ENCODE measurements at places on chromosomes 2 and 18.

DNA sequence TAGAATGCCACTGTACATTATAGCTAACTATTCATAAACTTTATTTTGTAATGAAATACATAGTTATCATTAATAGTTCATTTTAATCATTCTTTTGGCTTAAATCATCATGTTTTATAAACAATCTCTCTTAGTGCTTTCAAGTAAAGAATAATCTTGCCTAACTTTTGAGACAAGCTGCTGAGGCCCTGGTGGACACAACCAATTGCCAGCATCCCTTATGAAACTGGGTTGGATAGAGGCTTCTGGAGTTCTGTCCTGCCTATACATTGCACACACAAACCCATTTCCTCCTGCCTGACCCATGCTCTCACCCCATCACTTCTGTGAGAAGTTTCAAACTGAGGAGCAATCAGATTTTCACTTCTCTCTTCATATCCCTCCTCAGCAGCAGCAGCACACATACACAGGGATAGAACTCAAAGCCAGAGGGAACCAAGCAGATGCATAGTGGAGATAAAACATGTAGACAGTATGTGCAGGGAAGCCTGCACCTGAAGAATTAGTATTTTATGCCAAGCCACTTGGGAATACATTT, 450.0 kb upstream of the SLC14A2 start:
- no peak for DNase-seq

- DNase-seq, result no peak
Observed at GRCh38 chr2:1278861-1279260, 134.4 kb upstream of the TPO start.

GRCh38 chr2:2234398-2235195, 96.5 kb downstream of the MYT1L start:
- DNase-seq, result no peak

- DNase-seq, result no peak
Observed at GRCh38 chr2:172624996-172625395, 69.1 kb downstream of the PDK1 start.

GRCh38 chr18:2984091-2984490, 28.9 kb downstream of the LPIN2 start:
- DNase-seq, result no peak

DNA sequence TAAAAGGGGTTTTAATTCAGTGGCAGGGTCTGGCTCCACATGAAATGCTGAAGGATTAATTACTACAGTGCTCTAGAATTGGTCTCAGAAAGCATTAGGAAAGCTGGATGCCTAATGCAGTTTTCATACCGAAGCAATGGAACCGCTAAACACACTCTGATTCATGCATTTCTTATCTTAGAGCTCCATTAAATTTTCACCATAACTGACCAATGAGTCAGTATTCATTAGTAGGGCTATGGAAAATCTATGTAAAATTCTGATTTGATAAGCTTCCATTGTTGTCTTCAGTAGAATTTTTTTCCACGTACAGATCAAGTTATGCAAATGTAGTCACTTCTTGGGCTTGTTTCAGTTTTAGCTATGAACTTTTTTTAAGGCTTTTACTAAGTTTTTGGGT, 359.9 kb downstream of the ARHGAP15 start:
- no peak for DNase-seq

GRCh38 chr18:76579301-76579695, 84.3 kb upstream of the ZNF516 start:
- DNase-seq, result no peak

- no peak for DNase-seq
Observed at GRCh38 chr2:44731505-44731904, 210.0 kb upstream of the SIX3 start.

DNA sequence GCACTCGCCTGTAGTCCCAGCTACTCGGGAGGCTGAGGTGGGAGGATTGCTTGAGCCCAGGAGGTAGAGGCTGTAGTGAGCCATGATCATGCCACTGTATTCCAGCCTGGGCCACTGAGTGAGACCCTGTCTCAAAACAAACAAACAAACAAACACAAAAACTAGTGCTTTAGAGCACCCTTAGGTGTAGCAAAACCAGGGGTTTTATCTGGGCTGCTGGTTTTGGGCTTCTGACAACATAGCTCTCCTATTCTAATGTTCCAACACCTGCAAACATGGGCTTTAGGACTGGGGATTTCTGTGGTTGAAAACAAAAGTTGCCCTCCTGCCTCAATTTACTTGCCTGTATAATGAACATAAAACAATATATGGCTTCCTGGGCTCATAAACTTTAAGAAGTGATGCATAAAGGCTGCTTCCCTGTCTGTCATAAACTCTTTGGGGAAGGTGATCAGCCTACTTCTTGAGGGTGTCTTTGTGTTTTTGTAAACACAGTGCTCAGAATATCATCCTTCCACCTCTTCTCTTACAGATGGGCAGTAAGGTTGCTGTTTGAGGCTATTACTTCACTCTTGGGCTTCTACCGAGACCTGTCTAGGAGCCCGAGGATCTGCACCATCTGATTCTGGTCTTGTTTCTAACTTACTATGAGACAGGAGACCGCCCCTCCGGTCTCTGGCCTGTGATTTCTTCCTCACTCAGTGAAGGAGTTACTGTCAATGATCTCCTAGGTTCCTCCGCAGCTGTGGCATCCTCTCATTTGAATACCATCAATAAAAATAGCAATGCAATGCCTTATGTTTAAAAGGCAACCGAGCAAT, 246.5 kb downstream of the MYCN start:
- DNase-seq, result no peak

DNA sequence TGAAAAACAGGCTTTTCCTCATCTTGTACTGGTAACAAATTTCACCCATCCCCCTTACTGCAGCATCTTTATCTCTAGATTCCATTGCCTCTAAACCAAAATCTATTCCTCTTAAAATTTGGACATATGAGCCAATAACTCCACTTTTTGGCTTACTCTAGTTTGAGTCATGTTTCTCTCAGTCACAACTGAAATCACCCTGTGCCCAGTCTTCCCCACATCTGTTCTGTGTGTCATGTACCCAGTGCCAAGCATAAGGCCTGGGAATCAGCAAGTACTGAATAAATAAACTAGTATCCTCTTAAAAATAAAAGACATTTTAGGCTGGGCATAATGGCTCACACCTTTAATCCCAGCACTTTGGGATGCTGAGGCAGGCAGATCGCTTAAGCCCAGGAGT, 20.8 kb upstream of the CHN1 start:
- DNase-seq, result no peak

DNA sequence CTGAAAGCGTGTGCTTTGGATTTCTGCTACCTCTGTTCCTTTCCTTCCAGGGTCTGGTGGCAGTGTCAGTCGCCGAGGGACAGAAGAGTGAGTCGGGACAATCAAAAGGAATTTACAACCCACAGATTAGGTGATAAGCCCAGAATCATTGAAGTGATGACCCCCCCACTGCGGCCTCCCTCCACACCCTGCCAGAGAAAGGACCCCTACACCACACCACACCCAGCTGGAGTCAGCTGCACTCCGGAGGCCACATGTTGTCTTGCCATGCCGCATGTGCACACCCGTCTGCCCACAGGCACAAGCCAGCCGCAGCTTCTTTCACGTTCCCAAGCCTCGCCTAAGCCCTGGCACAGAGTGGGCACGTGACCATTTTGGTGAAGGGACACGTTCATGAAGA, 366.8 kb upstream of the SALL3 start:
- no peak for DNase-seq

DNA sequence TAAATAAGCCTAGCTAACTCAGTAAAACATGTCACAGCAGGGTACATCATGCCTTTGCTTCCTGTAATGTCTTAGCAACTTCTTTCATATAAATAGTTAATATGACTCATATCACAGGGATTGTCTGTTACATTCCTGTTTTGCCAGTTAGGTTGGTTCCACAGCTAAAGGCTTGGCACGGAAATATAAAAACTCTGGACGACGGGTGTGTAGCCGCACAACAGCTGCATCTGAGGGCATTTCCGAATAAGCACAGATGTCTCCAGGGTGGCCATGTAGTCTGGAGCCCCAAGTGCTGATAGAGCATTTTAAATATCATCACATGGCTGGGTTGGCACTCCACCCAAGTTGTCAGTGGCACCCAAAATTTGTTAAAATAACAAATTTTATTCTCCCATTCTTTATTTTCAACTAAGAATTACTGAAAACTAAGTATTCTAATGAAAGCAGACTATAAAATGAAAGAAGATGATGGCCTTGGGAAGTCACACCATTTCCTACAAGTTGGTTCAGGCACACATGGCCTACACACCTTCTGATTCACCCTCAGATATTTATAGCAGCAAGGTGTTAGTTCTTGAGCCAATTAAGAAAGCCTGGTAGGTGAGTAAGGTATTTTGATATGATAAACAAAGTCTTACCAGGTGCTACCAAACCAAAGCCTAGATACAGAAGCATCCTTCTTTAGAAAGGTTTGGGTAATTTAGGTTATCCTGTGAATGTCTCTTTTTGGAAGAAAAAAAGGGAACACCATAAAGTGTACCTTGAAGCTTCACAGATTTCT, 61.8 kb upstream of the STK17B start:
- DNase-seq, result no peak

- DNase-seq, result peak; percentile 42
Observed at GRCh38 chr2:10412380-10412779, 35.7 kb downstream of the ODC1 start.

GRCh38 chr18:77203071-77203470, 46.6 kb upstream of the GALR1 start:
- DNase-seq, result no peak

DNA sequence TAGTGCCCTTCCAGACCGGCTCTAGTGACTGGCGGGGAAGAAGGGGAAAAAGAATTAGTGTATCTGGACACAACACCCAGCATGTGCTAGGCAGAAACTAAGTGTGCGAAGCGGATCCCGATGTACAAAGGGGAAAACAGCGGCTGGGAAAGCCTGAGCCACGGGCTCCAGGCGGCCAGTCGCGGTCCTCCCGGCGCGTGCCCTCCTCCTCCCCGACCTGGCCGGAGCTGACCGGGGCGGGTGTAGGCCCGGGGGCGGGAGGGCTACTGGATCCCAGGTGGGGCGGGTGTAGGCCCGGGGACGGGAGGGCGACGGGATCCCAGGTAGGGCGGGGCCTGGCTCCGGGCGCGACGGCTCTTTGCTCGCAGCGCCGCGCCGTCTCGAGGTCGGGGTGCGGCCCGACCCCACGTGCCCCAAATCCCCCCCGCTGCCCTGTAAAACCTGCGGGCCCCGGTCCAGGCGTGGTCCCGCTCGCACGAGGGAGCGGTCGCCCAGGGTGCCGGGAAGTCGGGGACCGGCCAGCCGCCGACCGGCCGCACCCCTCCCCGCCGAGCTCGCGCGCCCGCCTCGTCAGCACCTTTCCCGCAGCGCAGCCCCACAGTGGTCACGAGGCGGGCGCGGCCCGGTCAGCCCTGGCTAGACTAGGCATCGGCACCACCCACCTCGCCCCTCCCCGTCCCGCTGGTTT, 48.8 kb downstream of the C2orf42 start:
- DNase-seq, result no peak

- no peak for DNase-seq
Observed at GRCh38 chr2:171584001-171584400, 61.7 kb downstream of the CYBRD1 start.

- DNase-seq, result no peak
Observed at GRCh38 chr2:238924796-238925195, 76.9 kb downstream of the TWIST2 start.

DNA sequence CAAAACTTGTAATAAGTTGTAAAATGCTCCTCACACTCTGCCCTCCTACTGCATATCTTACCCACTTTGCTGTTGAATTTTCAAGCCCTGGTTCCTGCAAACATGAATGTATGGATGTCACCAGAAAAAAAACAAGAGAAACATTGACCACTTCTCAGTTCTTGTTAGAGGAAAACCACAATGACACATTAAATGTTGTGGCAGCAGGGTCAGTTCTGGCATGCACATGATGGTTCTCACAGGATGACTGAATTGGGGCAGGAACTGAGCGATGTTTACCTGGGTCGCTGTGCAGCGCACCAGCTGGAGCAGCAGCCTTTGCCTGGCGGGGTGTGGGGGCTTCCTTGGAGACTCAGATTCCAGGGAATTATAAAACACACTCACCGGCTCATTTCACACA, 14.0 kb upstream of the PRKCE start:
- no peak for DNase-seq

DNA sequence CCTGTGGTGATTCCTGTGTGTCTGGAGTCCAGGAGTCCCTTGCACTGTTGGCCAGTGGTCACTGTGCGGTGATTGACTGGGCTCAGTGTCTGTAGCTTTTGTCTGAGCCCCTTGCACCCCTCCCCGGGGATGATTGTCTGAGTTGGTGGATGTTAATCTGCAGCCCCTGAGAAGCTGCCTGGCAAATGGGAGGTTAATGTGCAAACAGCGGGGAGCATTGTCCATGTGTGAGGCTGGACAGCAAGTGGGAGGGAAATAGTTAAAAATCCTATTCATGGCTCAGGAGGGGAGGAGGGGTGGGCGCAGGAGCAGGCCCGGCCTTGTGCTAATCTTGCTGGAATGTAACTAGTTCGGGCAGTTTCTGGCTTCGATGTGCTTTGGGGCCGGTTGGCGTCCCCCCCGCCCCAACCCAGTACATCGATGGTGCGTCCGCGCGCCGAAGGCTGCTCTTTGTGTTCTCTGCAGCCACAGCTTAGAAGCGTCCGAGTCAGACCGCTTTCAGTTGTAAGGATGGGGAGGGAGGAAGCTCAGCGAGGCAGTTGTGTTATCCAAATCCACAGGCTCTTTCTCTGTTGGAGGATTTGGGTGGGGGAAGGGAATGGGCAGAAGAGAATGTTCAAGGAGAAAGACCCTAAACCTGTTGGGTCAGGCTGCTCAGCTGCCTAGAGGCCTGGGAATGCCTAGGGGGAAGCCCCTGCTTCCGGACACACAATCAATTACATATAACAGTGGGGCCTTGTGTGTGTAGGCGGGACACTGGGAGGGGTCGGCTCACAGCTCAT, 71.8 kb downstream of the TGOLN2 start:
- no peak for DNase-seq

- no peak for DNase-seq
Observed at GRCh38 chr2:54456362-54456611, 160 bp downstream of the SPTBN1 start.

DNA sequence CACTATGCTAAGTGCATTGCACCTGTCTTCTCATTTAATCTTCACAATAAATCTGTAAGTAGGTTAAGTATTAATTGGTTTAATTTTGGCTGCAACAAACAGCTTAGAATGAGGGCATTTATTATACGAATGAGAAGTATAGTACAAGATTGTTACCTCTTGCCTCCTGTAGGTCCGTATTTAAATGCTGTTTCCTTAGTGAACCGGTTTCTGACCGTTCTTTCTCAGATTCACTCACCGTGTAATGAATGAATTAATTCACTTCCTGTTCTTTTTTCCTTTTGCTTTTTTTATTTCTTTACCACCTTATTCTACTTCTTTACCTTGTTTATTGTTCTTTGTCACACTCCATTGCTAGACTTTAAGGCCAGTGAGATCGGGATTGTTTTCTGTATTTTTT, 153.8 kb upstream of the RASGRP3 start:
- DNase-seq, result no peak

GRCh38 chr2:69237070-69237670, 149.9 kb downstream of the GFPT1 start:
- DNase-seq, result no peak

GRCh38 chr2:196718419-196719109, 79.0 kb downstream of the CCDC150 start:
- no peak for DNase-seq

Data from activated CD4-positive, alpha-beta T cell treated with anti-CD3 and anti-CD28 coated beads, Interleukin-2, amount 10 ng/mL, durations not matched to agents 7 days and 5 days (primary cell).